ENCODE measurements at places on chromosomes 6 and 20.

DNA sequence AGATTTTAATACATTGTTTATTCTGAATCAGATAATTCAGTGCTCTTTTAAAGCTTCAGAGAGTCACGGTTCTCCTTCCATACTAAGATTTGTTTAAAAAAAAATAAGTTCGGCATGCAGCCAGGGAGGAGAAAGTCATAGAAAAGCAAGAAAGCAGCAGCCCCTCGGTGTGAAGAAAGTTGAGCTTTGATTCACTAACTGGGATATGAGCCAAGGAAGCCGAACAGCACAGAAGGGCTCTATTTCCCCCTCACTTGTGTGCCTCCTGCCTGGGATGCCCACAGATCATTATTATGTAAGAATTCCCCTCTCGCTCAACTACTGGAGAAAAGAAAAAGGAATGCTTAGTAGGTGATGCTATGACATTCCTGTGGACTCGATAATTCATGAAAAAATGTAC, 69.3 kb upstream of the SYNJ2 start:
- no peak for DNase-seq

- no peak for DNase-seq
Measured at GRCh38 chr6:105226598-105227294, 46.9 kb upstream of the POPDC3 start.

DNA sequence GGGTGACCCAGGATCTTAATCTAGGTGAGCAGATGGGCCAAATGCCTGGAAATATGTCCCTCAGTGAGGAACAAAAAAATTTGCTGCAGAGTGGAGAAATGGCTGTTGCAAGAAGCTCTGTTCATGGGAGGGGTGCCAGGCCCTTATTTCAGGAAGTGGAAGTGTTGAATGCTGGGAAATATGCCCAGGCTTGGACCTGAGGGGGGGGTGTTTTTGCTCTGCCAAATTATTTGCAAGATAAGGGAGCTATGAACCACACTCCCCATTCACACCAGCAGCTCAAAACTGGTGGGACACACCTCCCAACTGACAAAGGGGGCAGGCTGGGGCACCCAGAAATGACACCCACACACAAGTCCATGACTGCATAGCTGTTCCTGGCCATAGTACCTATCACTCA, 8.7 kb downstream of the CST4 start:
- DNase-seq = no peak

DNA sequence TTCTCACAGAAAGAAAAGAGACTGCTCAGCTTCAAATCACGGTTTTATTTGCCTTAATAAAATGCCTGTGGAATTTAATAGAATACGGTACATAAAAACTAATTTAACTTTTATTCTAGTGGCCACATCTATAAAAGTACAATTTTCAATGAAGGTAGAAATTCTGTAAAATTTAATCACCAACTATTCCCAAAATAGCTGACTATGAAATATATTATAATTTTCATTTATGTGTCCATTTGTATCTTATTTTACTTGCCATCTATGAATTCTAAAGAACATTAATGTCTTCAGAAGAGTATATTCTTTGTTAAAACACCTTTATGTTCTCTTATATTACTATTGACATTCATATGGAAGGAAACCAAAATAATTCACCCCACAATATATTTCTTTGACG, 192.6 kb downstream of the BTBD3 start:
- DNase-seq = no peak

DNA sequence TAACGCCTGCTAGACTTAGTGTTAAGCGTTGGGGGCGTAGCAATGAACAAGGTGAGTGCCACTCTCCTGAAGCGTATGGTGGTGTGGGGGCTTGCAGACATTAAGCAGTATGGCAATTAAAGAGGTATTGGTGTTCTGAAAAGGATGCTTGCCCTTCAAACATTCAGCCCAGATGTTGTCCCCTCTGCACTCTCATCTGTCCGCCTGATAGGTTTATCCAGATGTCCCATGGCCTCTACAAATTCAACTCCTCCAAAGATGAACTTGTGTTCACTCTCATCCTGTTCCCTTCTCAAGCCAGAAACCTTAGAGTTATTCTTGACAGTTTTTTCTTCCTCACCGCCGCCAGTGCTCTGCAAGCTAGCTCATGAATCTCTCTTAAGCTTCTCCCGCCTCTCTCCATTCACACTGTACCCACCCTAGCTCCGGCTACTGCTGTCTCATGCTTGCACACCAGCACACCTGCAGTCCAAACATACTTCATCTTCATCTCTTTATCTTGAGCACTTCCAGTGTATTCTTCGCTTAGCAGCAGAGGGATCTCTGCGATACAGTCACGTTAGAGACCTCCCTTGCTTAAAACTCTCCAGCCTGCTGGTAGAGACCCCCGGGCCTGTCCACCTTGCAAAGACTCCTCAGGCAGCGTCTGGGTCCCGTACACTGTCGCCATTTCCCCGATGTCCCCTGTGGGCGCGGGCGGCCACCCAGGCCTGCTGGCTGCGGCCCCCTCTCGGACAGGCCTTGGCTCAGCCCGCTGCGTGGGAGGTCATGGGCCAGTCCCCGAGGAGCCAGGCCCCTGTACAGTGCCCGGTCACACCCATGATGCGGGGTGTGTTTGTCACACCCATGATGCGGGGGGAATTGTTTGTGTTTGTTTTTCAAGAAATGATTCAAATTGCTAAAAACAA, 962 bp downstream of the DDX27 start:
- DNase-seq = no peak

GRCh38 chr20:52432740-52433139, 241.2 kb upstream of the ZFP64 start:
- DNase-seq = no peak

DNA sequence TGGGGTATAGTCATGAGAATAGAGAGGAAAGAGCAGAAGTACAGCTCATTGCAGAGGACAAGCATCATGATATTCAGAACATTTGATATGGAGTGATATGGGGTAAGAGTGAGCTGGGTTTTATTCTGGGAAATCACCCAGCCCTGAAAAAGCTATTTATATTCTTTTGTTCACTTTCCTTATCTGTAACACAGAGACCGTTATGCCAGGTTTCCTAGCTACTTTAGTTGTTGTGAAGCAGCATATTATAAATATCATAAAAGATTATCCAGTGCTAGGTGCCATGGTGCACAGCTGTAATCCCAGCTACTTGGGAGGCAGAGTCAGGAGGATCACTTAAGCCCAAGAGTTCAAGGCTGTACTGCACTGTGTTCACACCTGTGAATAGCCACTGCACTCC, 9.8 kb upstream of the DEFB129 start:
- no peak for DNase-seq

GRCh38 chr6:152176268-152176667, 368.8 kb downstream of the ESR1 start:
- no peak for DNase-seq

GRCh38 chr6:26224940-26225847, 138.0 kb downstream of the HFE start:
- no peak for DNase-seq

DNA sequence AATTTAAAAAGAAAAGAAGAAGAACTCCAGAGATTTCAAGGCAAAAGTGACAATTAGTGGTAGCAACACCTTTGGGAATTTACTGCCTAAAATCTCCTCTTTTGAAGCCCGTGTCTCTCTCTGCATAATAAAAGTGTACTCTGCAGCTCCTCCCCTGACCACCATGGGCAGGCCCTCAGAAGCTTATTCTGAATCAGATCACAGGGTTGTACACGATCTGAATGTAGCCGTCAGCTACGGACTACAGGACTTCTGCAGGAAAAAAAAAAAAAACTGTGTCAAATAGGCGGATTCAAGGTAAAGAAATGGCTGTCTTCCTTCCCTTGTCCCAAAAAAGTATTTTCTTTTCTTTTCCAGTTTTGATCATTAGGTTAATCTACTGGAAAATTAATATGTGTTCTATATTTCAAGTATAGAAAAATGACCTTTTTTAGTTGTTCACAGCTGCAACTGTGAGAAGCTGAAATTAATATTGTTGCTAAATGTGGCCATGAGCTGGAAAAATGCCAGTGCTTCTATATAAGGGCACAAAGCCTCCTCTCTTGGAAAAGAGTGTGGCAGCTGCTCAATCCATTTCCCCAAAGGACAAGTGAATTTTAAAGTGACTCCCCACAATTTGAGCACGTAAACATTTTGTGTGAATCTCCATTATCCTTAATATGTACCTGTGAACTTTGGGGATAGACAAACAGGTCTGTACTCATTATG, 397.4 kb downstream of the C6orf118 start:
- no peak for DNase-seq

DNA sequence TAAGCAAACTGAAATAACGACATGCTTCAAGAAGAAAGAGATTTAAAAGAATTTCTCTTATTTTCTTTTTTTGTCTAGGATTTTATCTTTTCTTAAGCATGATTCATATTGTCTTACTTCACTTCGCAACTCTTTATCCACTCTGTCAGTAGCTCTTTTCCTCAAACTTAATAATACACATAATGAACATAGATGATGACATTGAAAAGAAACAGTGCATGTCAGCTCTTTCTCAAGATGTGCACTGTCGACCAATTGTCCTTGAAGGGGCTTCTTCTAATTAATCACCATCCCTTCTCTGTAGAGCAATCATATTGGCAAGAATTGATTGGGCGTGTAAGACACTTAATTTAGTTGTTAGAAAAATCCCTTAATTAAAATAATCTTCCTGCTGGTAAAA, 356.5 kb downstream of the EYS start:
- no peak for DNase-seq

GRCh38 chr6:116966675-116967576, 89.9 kb downstream of the RFX6 start:
- DNase-seq = no peak

DNA sequence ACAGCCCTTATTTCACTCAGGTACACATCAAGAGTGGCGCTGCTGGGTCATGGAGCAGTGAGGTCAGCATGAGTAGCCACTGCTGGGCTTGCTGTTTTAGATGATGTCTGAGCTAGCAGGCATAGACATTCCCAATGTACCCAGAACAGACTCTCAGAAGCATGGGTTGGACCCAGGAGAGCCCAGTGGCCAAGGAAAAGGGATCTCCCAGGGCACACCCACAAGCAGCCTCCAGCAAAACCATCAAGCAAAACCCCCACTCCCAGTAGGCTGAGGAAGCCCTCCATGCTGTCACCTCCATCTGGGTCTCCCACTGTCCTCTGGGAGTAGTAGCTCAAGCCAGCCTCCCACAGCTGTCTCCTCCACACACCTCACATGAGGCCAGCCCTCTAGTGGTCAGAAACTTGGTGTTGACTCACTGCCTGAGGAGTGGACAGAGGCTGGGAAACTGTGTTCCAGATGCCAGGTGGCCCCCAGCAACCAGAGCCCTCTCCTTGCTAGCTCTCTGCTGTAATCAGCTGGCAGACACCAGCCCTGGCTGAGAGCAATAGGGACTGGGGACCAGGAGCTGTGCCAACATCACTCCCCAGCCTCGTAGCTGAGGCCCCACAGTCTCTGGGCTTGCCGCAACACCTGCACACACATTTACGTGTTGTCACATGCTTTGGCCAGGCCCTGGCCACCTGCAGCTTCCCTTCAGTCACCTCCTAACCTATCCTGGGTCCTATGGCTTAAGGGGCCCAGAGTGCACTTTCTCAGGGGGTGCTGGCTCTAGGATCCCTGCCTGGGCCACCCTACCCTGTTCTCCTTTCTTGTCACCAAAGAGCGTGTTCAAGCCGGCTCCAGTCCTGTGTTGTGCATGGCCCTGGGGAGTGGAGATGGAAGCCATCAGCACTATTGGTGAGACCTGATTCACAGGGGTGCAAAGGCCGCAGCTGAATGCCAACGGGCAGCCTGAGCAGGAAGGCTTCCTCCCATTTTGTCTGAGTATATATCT, 1.9 kb upstream of the AP5S1 start:
- DNase-seq = peak; percentile 91

DNA sequence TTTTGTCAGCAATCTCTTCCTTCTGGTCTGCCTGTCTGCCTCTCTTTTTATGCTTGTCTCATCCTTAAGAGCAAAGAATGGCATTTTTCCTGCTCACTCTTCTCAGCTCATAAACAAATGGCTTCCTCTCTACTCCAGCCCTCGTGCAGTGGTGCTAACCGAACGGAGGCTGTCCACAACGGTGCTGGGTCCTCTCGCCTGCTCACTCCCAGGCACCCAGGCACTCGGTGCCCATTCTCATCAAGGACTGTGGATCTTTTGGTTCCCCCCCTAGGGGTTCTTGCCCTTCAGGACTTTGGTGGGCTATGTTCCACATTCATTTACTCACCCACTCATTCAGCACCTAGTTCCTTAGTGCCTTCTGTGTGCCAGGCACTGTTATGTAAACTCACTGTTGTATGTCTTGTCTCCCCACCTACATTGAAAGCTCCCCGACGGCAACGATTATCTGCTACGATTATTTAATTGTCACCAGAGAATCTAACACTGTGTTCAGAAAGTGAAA, 113.9 kb downstream of the FYN start:
- DNase-seq = no peak

DNA sequence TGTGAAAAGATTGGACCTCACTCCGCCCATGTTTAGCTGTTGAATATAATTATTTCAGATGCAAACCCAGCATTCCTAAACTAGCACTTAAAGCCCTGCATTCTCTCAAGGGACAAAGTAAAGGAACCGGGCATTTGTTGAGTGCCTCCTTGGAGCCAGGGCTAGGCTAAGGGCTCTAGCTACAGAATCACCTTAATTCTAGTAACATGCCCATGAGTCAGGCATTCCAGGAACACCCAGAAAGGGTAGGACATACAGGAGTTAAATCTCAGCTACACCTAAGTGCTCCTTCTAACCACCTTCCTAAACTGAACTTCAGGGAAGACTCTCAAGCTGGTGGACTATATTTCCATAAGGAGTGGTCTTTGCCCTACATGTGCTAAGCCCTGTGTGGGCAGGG, 89.4 kb downstream of the SLC24A3 start:
- DNase-seq = no peak

DNA sequence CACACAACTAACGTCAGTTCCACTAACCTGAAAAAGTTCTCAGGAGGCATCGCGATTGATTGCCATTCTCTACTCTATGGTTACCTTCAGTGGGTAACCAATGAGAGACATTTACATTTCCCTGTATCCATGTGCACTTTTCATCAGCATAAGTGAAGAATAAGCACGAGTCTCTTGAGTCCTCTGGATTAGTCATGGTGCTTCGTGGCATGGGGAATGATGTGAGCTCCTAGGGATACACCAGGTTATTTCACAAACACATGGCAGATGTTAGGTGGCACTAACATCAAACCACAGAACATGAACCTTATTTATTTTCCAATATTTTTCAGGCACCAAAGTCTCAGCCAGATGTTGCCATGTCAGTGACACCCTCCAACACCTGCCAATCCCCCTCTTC, 64.0 kb downstream of the FYN start:
- no peak for DNase-seq

DNA sequence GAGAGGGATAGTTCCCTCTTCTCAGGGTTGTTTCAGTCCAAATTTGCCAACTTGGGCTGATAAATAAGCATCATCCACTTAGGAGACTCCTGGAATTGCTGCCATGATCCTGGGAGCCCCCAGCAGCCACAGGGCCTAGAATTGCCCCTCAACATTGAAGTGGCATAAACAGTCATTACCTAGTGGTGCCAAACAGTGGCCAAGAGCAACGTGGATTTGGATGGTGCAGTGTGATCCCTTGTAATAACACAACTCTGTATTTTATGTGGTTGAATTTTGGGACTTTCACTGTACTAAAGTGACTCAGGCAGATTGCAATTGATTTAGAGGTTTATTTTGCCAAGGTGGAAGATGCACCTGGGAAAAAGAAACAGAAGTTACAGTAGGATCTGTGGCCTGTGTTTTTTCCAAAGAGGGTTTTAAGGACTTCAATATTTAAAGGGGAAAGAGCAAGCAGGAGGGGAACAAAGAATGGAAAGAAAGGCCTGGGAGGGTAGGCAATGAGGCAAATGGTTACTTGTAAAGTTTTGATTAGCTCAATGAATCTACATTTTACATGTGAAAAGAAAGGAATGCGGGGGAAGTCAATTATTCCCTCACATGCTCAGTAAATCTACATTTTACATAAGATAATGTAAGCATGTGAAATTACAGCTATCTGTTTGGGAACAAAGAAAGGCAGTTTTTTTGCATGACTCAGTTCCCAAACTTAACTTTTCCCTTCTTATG, 168.0 kb upstream of the NOX3 start:
- DNase-seq = no peak

All from SW 1271 (cell line).